Mesenteric fat pad (tissue), 1 donor: ENCODE measurements at places on chromosomes 1 and 21.

- DNase-seq: no peak
These were observed 11.8 kb upstream of the ALG14 start for GRCh38 chr1:95084317-95085176.

- DNase-seq: no peak
These were observed 8.0 kb upstream of the DCAF6 start for GRCh38 chr1:167928457-167928852.

GRCh38 chr1:35844826-35845225 lies 37.0 kb downstream of the AGO4 start:
- no peak for DNase-seq

DNA sequence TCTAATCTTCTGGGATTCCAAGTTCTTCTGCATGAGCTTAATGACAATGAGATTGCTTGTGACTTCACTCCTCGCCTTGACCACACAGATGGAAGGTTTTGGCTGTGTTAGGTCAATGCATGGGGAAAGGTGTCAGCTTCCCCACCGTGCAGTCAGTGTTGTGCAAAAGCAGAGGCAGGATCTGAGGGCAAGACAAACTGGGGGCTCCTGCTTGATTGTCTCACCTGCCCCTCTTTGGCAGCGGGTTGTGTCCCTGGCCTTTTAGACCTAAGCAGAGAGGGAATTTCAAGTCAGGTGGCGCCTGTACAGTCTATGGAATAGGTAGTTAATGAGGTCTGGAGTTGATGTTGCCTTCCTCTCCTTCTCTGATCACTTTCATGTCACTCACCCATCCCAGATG lies 150.1 kb downstream of the CNIH3 start:
- DNase-seq: no peak
